ENCODE measurements at places on chromosomes 2 and 18.

- no peak for DNase-seq
Observed at GRCh38 chr18:77316008-77316407, 66.4 kb downstream of the GALR1 start.

DNA sequence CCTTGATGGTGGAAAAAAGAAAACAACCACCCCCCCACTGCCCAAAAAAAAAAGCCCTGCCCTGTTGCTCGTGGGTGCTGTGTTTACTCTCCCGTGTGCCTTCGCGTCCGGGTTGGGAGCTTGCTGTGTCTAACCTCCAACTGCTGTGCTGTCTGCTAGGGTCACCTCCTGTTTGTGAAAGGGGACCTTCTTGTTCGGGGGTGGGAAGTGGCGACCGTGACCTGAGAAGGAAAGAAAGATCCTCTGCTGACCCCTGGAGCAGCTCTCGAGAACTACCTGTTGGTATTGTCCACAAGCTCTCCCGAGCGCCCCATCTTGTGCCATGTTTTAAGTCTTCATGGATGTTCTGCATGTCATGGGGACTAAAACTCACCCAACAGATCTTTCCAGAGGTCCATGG, 28.0 kb downstream of the MAL start:
- DNase-seq, result no peak

DNA sequence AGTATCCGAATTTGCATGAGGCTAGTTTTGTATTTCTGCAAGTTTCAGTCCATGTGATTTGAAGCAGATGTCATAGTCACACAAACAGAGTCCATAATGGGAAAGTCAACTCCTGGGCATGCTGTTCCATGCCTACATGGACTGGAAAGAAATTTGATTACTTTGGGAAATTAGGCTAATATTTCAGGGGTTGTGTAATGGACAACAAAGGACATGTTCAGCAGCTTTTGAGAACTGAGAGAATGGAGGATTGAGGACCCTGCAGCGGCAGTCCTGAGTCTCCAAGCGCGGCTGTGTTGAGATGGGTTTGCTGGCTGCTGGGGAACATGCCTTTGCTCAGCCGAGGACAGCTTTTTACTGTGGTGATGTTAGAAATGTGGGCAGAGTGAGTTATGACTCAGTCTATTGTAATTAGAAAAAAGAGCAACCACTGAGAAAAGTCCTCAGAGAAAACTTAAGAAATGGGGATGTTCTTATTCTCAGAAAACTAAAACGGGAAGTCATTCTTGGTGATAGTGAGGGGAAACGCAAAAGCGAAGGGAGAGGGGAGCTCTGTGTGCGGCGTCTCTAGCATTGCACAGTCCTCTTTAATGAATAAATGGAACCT, 149.2 kb downstream of the FAM210A start:
- no peak for DNase-seq

DNA sequence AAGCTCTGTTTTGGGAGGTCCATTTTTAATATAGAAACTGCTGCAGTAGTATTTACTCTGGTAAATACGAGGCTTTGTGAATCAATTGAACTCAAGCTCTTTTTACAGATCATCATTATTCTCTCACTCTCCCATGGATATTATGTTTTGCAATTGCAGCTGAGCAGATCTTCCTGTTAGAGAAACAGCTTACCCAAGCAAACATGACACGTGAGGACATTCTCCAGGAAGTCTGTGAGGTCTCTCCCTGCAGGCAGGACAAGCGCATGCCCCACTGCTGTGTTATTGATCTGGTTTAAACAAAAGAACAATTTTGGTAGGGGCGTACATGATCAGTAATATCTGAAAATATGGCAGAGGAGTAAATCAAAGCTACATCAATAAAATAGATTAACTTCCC, 72.1 kb downstream of the COL6A3 start:
- DNase-seq, result no peak

DNA sequence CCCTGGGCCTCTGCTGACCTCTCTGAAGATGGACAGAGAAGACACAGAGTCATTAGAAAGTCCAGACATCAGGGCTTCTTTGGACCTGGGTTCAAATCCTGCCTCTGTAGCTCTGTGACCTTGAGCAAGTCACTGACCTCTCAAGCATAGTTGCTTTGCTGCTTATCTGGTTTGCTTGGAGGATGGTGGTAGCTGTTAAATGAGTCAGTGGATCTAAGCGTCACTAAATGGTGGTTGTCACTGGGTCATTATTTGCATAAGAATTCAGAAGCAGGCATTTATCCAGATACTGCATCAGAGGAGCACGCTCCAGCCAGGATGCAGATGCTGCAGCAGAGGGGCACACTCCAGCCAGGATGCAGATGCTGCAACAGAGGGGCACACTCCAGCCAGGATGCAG, 229.2 kb downstream of the GLI2 start:
- no peak for DNase-seq

GRCh38 chr2:80476535-80477117, 172.1 kb upstream of the LRRTM1 start:
- no peak for DNase-seq

DNA sequence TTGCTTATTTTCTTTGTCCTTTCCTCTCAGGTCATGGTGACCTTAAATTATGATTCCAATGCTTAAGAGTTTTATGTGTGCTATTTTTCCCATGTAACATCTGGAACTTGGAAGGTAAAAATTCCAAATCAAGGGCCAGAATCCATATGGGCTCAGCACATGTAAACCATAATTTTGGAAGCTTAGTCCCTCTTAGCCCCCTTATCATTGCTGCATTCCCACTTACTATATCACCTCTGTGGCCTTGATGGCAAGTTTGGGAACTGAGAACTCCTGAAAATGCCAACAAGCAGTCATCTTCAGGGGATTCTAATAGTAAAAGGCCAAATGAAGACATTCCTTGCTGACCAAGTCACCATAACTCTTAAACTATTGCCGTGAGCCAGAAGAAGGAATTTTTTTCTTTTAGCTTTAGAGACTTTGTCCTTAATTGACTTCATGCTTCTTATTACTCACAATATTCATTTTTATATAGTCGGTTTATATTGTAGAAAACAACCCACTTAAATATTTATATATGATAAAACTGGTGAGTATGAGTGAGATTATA, 251.4 kb downstream of the SLC8A1 start:
- DNase-seq, result no peak

DNA sequence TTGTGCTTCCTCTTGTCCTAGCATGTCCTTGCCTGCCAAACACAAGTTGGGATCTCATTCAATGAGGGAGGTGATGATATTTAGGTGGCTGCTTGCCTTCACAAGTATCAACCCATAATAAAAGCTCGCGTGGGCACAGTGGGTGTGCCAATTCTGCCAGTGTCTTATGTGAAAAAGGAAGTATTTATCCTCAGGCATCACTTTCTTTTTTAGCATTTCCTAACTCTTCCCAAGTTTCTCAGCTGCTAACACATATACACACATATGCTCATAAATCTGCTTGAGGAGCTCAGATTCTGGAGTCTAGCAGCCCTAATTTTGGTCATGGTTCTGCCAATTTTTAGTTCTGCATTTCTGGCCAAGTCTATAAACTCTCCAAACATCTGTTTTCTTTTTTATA, 319.5 kb upstream of the HNMT start:
- no peak for DNase-seq

DNA sequence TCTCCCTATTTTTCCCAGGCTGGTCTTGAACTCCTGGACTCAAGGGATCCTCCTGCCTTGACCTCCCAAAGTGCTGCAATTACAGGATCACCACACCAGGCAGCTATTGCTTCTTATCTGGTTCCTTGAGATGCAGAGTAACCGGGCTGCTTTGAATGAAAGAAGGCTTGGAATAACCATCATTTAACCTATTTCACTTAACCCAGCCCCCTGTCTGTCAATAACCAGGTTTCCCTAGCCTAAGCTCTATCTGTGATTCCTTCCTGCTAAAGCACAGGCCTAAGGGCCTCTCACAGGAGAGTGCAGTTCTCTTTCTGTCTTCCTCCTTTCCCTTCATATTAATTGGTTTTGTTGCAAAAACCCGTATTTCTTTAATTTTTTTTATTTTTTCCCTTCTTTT, 393.5 kb upstream of the RAB12 start:
- DNase-seq, result no peak

DNA sequence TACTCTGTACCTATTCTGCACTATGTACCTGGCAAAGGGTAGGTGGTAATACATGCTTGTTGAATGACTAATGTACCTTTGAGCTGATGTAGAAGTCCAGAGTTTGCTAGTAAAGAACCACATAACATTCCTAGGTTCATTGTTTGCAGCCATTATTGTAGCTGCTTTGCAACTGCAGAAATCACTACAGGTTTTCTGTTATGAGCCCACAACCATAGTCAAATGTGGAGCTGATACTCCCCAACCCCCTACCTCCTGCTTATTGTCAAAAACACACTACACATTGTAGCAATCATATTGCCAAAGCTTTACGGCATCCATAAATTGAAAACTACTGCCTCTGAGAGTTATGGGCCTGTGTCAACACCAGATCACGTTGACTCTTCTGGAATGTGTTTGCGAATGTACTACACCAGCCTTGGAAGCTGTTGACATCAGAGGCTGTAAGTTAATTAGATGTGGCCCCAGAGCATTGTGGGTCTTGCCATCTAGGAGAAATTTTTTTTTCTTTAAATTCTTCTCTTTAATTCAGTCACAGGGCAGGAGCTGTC, 187.0 kb downstream of the AGPS start:
- no peak for DNase-seq

GRCh38 chr18:53115876-53116585, 776.0 kb downstream of the DCC start:
- no peak for DNase-seq

GRCh38 chr2:216477283-216478035, 21.2 kb upstream of the RPL37A start:
- no peak for DNase-seq

GRCh38 chr18:38250971-38251370, 685.4 kb upstream of the CELF4 start:
- DNase-seq, result no peak

- no peak for DNase-seq
Observed at GRCh38 chr2:37894601-37895000, 30.5 kb upstream of the RMDN2 start.

DNA sequence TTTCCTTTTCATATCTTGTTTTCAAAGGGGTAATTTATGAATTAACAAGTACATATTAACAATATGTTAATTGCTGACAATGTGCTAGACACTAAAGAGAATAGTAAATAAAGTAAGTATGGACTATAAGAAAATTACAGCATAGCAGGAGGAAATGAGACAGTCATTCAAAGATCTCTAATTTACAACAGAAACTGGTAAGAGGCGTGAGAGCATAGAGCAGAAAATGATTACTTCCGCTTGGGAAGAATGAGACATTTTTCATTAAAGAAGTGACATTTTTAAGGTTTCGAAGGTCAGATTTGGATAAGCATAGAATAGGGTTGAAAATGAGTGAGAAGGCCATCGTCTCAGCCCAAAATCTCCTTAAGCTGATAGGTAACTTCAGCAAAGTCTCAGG, 184.4 kb upstream of the SESTD1 start:
- no peak for DNase-seq

- peak; percentile 42 for DNase-seq
Observed at GRCh38 chr18:26103579-26103978, 13.2 kb upstream of the SS18 start.

DNA sequence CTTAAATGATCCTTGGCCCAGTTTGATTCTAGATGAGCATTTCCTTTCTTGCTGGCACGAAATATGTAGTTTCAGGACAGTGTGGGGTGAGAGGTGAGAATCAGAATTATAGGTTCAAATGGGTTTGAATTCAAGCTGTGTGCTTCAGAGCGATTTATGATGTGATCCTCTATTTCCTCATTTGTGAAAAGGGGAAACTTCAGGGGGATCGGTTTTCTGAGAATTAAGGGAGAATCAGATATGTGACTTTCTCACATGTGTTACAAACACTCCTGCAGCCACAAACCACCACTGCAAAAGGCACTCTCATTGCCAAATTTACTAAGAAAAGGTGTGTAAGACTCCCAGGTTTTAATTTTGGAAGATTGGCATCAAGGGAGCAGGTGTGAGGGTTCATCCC, 24.4 kb downstream of the HK2 start:
- DNase-seq, result no peak

- DNase-seq, result no peak
Observed at GRCh38 chr2:127579231-127579630, 43.7 kb downstream of the MYO7B start.

DNA sequence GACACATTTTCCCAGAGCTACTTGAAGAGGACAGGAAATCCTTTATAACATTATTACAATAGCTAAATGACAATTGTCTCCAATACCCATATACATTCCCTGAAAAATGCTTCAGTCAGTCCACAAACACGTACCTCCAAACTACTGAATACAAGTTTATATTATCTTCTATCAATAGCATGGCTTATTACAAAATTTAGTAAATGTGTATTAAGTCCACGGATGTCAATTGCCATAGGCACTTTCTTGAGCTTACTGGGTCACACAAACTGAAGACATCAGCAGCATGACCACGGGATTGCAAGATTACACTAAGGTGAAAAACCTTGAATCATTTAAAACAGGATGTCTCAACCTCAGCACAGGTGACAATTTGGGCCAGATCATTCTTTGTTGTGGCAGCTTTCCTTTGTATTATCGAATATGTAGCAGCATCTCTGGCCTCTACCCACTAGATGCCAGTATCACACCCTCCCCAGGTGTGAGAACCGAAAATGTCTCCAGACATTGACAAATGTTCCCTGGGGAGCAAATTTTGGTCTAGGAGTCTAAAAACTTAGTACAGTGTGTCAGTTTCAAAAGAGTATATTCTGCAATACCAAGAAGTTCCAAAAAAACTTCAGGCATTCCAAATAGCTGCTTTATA, 1.4 kb downstream of the MBD2 start:
- no peak for DNase-seq

GRCh38 chr18:12679183-12679786, 21.4 kb upstream of the SPIRE1 start:
- DNase-seq, result peak; percentile 33

GRCh38 chr2:180368881-180369280, 361.8 kb upstream of the CWC22 start:
- DNase-seq, result no peak
